ENCODE measurements at places on chromosomes 2 and 18.

GRCh38 chr2:209314653-209315052 lies 109.2 kb upstream of the MAP2 start:
- no peak for DNase-seq

DNA sequence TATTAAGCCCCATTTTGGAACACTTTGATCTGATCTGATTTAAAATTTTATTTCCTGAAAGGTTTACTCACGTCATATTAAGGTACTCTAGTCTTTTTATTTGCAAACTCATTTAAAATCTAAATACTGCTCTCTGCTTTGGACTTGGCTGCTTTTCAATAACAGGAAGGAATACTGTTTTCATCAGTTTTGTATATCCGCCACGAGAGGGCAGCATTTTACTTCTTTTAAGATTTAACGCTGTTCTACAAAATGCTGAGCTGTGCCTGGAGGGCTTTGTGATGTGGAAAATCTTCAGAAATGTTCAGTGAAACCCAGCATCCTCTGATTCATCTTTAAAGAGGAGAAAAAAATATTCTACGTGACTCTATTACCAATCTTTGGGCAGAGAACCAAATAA lies 37.5 kb upstream of the SLC38A11 start:
- DNase-seq, result no peak

GRCh38 chr2:115460008-115460407 lies 1017.6 kb downstream of the DPP10 start:
- no peak for DNase-seq

GRCh38 chr2:189516546-189516945 lies 64.0 kb downstream of the SLC40A1 start:
- DNase-seq, result no peak

GRCh38 chr2:127149384-127149783 lies 42.4 kb upstream of the BIN1 start:
- DNase-seq, result no peak

GRCh38 chr18:59865241-59865986 lies 34.4 kb upstream of the PMAIP1 start:
- no peak for DNase-seq

- no peak for DNase-seq
These were observed 175.4 kb downstream of the DPP4 start for GRCh38 chr2:161898633-161899032.

DNA sequence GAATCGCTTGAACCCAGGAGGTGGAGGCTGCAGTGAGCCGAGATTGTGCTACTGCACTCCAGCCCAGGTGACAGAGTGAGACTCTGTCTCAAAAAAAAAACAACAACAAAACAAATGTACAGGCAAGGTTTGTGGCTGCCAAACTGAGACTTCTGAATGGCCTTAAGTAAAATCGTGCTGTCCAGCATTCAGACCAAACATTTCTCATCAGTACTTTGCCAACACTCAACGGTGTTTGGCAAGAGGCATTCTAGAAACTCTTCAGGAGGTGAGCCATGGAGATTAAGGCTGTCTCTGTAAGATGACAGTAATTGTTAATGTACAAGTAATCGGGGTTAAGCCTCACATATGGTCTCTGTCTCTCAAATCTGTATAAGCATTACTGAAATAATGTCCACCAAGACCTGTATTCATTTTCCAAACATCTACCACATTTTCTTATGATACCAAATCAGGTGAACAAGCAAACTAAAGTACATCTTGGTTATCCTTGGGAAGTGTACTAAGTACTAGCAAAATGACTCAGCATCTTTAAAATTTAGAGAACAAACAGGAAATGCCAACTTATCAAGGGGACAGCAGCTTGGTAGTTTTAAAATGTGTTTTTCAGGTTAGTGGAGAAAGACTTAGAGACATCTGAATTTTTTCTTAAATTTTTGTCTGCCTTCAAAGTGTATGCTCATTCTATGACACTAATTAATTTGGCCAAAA lies 29.3 kb downstream of the SERPINE2 start:
- no peak for DNase-seq

- DNase-seq, result no peak
These were observed 17.5 kb downstream of the SLC4A3 start for GRCh38 chr2:219644801-219645480.

DNA sequence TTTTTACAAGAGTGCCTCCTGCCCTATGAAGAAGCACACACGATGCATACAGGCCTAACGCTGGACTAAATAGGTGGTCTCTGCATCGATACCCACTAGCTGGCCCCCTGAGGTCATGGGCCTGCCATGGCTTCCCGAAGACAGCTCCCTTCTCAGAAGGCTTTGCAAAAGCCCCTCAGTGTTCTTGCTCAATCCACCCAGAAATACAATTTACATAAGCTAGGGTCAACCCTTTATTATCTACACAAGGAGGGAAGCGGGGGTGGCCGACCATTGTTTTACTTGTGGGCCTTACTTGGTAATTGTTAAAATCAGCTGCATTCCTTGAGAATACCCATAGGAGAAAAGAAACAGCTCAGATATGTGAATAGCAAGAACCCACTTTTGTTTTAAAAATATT lies 28.5 kb downstream of the UXS1 start:
- DNase-seq, result no peak

DNA sequence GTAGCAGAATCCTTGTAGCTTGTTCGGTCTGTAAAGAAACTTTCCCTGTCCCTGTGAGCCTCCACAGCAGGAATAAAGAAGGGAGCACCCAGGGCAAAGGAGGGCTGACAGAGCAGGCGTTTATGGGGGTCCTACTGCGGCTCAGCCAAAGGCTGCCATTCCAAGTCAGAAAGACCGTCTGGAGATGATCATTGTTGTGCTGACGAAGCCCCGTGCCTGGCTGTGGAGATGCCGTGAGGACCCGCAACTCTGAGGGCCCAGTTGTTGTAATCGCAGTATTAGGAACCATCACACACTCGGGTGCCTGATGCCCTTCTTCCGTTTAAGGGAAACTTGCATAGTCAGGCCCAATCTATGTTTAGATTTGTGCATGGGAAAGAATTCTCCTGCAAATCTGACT lies 16.9 kb upstream of the VWA3B start:
- DNase-seq, result no peak

DNA sequence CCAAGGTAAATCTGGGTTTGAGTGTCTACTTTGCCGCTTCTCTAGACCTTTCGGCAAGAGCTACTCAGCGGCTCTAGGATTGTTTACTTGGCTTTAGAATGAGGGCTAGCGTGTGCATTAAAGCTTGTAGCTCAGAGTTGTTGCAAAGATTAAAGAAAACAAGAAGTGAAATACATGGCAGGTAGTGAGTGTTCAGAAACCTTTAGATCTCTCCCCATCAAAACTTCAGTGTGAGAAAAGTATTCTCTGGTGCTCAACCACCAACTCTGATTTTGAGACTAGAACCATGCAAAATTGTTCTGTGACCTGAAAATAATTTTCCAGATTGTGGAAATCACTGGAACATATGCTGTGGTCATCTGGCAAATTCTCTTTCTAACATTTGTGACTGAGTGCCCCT lies 512.0 kb downstream of the CMPK2 start:
- DNase-seq, result no peak

DNA sequence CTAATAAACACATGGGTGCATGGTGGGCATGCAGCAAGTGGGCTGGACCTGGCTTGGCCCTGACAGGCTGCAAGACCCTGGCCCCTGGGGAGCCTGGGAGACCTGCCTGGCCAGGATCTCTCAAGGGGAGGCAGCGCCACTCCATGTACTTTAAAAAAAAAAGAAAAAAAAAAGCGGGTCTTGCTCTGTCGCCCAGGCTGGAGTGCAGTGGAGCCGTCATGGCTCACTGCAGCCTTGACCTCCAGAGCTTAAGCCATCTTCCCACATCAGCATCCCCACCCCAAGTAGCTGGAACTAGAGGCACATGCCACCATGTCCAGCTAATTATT lies 29.5 kb upstream of the SEMA4C start:
- DNase-seq, result no peak

DNA sequence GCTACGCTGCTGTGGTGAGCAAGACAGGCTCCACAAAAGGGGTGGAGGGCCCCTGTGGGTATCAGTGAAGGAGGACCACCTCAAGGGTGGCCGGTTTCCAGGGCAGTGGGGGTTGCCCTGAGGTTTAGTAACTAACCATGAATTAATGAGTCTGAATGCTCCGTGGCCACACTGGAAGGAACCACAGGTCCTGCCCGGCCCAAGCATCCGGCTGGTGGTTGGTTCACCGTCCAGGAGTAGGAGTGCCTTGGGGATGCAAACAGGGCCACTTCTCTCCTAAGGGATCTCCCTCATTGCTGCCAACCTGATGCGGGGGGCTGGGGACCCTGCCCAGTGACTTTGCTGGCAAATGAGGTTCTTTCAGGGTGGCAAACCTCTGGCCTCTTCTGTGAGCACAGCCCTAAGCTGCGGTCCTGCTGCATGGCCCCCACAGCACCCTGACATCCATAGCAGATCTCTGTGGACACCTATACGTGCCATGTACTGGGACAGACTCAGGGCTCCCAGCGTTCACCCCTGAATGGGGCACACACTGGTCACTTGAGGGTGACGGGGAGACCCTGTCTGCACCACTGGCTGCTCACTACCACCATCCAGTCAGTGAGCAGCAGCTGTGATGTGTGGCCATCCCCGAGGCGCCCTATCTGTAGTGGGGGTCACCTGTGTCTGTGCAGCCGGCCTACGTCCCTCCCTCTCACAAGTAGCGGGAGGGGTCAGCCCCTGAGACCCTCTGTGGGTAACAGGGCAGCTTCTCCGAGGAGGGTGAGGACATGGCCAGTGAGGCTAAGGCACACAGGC lies 41.6 kb downstream of the HS6ST1 start:
- no peak for DNase-seq

DNA sequence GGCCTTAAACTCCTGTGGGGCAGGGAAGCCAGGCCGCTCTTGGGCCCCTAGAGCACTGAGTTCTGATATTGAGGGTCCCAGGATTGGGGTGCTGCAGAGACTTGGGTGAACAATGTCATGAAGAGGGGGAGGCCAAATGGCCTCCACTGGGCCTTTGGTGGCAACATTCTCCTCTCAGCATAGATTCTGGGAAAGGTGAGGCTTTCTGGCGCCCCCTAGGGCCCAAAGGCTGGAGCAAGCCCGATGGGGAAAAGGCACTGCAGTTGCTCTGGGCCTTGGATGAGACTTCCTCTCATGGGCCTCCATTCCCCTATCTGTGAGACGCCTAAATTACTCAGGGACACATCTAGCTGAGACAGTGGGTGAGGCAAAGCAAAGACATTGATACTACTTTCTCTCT lies 84.8 kb downstream of the ACAA2 start:
- DNase-seq, result no peak

- DNase-seq, result no peak
These were observed 30.8 kb downstream of the TWSG1 start for GRCh38 chr18:9365406-9365805.

DNA sequence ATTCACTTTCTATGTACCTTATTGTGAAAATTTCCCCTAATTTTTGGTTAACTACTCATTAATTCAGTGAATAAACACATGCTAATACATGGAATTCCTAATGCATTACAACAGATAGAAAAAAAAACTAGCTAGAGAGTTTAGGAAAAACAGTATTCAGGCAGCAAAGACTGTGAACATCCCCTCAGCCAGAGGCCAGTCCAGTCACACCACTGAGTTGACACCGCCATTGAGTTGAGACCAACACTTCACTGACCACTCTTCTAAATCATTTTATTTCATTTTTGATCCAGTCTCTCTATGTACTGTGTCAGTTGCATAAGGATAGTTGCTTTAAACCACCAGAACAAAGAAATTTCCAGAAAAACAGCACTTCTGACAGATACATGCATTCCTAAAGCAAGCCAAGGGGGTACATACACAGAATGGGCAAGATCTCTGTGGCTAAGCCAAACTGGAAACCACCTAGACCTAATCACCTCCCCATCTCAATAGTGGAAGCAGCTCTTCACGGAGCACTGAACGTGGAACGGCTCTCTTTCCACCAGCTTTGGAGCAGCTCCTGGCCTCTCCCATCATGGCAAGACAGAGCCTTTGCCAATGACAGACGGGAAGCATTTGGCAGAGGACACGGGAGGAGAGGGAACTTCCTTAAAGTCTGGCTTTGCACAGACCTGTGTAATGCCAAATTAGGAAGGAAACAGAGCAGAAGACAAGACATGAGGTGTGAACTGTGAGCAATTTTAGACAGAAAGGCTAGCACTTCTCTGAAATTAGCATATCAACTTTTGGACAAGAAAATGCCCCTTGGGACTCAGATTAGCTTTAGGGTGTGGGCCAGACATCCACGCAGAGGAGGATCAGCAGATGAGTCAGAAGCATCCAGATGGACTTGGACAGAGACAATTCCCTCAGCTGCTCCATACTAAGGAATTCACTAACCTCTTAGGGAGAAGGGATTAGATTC lies 36.4 kb downstream of the CACNB4 start:
- DNase-seq, result no peak

DNA sequence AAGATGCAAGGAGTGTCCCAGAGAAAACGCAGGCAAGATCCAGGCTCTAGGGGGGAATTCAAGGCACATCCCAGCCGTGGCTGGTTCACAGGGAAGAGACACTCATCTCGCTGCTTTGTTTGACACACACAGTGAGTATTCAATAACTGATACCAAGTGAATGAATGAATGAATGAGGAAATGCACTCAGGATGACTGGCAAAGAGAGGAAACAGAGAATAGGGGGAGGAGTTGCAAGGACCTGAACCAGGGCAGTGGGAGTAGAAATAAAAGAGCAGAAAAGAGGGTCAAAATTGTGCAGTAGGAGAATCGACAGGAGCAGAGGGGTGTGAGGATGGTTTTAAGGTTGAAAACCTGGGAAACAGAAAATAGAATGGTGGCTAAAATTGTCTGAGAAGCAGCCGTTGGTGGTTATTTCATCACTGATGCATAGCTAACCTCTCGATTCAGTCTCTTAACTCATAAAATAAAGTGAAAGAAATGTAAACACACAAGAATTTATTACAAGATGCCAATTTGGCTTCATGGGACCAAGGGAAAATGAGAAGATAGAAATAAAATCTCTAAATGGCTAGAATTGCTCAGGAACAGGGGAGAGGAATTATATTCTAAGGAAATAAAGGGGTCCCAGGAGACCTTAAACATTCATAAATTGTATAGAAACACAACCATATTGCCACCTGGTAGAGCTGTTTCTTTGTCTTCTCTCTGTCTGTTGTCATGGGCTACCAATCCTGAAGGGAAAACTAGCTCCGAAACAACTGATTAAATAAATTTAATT lies 63.9 kb upstream of the PHLPP1 start:
- DNase-seq, result no peak

- DNase-seq, result no peak
These were observed 385.2 kb downstream of the CDH7 start for GRCh38 chr18:66136039-66136438.

DNA sequence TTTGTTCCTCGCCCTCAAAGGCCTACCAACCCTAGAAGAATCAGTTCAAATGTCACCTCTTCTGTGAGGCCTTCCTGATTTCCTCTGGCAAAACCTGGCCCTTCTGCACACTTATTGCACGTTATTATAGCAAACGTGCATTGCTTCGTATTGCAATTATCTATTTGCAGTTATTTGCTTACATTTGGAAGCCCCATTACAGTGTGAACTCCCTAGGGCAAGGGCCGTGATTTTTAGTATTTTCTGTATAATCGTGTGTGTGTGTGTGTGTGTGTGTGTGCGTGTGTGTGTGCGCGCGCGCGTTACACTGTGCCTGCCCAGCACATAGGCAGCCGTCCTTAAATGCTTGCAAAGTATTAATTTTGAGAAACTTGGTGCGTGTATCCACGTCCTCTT lies 460 bp upstream of the SEMA4F start:
- peak; percentile 7 for DNase-seq

All from stimulated activated CD8-positive, alpha-beta memory T cell treated with anti-CD3 and anti-CD28 coated beads, Interleukin-15, amount 100 ng/mL, for 1 hour (primary cell).